Upper lobe of right lung (tissue), 1 donor: ENCODE measurements at places on chromosomes 4 and X. TPM values are rescaled to one million over a fixed set of nuclear protein-coding genes. Genes with fewer than 3 reads are reported as not detected.

DNA sequence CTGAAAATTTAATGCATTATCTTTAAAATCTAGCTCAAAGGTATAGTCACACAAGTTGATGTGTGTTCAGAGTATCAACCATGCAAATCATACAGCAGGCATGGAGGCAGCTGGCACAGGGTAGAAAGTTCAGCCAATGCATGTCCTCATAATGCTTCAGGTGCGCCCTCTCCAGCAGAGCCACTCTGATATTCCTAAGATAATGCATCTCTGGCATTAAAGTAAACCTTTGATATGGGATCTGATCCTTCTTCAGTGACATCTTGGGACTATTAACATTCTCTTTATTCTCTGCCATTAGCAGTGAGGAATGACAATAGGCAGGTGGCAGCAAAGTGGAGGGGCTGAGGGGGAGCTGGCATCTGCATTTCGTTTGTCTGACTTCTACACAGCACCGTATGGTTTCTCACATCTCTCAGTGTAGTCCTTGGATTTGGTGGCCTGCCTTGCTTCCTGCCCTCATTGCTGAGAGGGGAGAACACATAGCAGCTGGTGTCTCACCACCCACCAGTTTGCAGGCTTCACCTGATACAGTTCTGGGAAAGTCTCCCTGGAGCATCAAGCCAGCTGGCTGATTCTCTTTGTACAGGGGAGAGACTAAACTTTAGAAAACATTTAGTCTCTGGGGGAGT lies 168.7 kb upstream of the TBC1D9 start:
- H3K27me3 ChIP-seq = no peaks in the 10 kb centered on the region
- no peak overlapping the region for H3K27ac ChIP-seq
- no peaks in the 10 kb centered on the region for H3K4me1 ChIP-seq
- H3K4me3 ChIP-seq = no peak overlapping the region
- H3K36me3 ChIP-seq = no peaks in the 10 kb centered on the region
- no peak for DNase-seq

- DNase-seq = no peak
- H3K36me3 ChIP-seq = no peaks in the 10 kb centered on the region
- H3K27me3 ChIP-seq = no peaks in the 10 kb centered on the region
- H3K4me3 ChIP-seq = no peak overlapping the region
- no peak overlapping the region for H3K27ac ChIP-seq
- H3K4me1 ChIP-seq = no peaks in the 10 kb centered on the region
Observed at GRCh38 chr4:65600656-65601055, 69.6 kb downstream of the EPHA5 start.

DNA sequence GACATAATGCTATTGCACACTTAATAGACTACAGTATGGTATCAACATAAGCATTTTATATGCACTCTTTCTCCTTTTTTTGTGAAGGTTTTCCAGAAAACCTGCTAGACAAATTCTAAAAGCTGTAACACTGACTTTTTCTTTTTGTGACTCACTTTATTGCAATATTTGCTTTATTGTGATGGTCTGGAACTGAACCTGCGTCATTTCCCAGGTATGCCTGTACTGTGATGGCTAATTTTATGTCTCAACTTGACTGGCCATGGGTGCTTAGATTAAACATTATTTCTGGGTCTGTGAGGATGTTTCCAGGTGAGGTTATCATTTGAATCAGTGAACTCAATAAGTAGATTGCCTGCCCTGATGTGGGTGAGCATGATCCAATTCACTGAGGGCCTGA lies 35.5 kb upstream of the LAMP2 start:
- no peak overlapping the region for H3K4me3 ChIP-seq
- no peak overlapping the region for H3K27ac ChIP-seq
- H3K4me1 ChIP-seq = no peaks in the 10 kb centered on the region
- H3K36me3 ChIP-seq = no peaks in the 10 kb centered on the region
- DNase-seq = no peak

GRCh38 chrX:130267956-130268448 lies 697 bp downstream of the ZNF280C start:
- H3K36me3 ChIP-seq = no peaks in the 10 kb centered on the region
- DNase-seq = no peak
- H3K4me1 ChIP-seq = no peaks in the 10 kb centered on the region
- H3K27me3 ChIP-seq = no peaks in the 10 kb centered on the region
- H3K4me3 ChIP-seq = peak overlapping the region; percentile 60

Gene HTN3
- total RNA-seq = not detected

GRCh38 chrX:148576396-148576795 lies 76.0 kb downstream of the AFF2 start:
- no peak overlapping the region for H3K27ac ChIP-seq
- H3K27me3 ChIP-seq = no peaks in the 10 kb centered on the region
- no peak for DNase-seq
- no peaks in the 10 kb centered on the region for H3K4me1 ChIP-seq

GRCh38 chrX:107014936-107015335 lies 14.9 kb upstream of the MORC4 start:
- H3K4me1 ChIP-seq = no peaks in the 10 kb centered on the region
- no peak overlapping the region for H3K27ac ChIP-seq
- DNase-seq = no peak
- no peaks in the 10 kb centered on the region for H3K27me3 ChIP-seq
- no peaks in the 10 kb centered on the region for H3K36me3 ChIP-seq
